Fibroblast of villous mesenchyme (primary cell): ENCODE measurements at places on chromosomes 3 and 15. TPM values are rescaled to one million over a fixed set of nuclear protein-coding genes. Genes with fewer than 3 reads are reported as not detected.

CD96 gene
- 0.32 TPM in 1 of 2 replicates, not detected in the other for total RNA-seq

CX3CR1 gene
- total RNA-seq = not detected in 2 replicates

IQCH gene
- total RNA-seq = 2.6 and 4.7 TPM in 2 replicates

FGF7 gene
- 75.7 and 369 TPM in 2 replicates for total RNA-seq

- no peak for DNase-seq
These were observed 479.4 kb upstream of the CBLB start for GRCh38 chr3:106348139-106348690.

GRCh38 chr15:65612616-65612946 lies 1.6 kb upstream of the INTS14 start:
- no peak for DNase-seq

DNA sequence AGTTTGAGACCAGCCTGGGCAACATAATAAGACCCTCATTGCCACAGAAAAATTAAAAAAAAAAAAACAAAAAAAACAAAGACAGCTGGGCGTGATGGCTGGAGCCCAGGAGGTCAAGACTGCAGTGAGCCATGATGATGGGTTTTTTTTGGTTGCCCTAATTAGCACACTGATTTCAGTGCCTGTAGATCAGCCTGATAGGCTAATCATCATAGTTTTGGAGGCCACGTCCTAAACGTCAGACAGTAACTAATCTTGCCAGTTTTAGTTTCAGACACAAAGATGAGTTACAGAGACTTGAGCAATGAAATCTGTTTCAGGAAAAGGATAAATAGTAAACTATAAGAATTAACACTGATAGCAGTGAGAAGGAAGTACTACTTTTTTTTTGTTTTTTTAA lies 55.4 kb downstream of the LRCH3 start:
- no peak for DNase-seq

- DNase-seq = peak; percentile 44
These were observed 177.5 kb downstream of the RORA start for GRCh38 chr15:61051569-61052031.
